ENCODE measurements at places on chromosomes 16 and 17. TPM values are rescaled to one million over a fixed set of nuclear protein-coding genes. Genes with fewer than 3 reads are reported as not detected.

GRCh38 chr16:48105456-48105855 lies 50.3 kb downstream of the ABCC12 start:
- no peak overlapping the region for H3K4me3 ChIP-seq
- H3K27me3 ChIP-seq = peaks cover 6% of the 10 kb centered on the region
- H3K36me3 ChIP-seq = no peaks in the 10 kb centered on the region

- no peak for DNase-seq
- H3K27ac ChIP-seq = no peak overlapping the region
- H3K27me3 ChIP-seq = peaks cover 30% of the 10 kb centered on the region
- no peaks in the 10 kb centered on the region for H3K36me3 ChIP-seq
Observed at GRCh38 chr17:40720899-40721298, 17.3 kb upstream of the KRT24 start.

- no peak for DNase-seq
- no peak overlapping the region for H3K4me3 ChIP-seq
- H3K27ac ChIP-seq = no peak overlapping the region
- peaks cover 13% of the 10 kb centered on the region for H3K36me3 ChIP-seq
Observed at GRCh38 chr17:82170412-82170961, 42.2 kb downstream of the CCDC57 start.

DNA sequence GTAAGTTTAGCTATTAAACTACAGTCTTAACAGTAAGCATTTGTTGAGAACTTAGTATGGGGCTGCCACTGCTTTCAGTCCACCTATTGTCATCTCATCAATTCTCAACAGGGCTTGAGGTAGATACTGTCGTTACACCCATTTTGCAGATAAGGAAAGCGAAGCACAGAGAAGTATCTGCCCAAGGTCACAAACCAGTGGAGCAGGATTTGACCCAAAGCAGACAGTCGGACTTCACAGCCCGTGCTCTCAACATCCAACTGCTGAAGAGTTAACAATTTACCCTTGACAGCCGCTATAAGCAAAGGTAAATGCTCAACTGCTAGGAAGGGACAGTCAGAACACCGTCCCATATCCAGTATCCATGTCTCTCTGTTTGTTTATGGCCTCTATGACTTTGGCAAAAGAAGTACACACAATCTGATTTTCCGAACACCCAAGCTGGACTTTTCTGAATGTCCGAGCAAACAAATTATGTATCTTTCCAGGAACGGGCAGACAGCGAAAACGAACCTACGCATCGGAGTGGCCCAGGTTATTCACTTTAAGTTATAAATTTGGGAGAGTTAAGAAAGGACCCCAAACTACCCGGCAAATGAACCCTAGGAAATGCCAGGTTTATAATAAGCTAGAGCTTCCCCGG lies 1.2 kb downstream of the SIAH1 start:
- H3K36me3 ChIP-seq = peaks cover 3% of the 10 kb centered on the region
- H3K27me3 ChIP-seq = no peaks in the 10 kb centered on the region
- H3K27ac ChIP-seq = peak overlapping the region; percentile 95
- DNase-seq = no peak
- peak overlapping the region; percentile 97 for H3K4me3 ChIP-seq

GRCh38 chr17:75010683-75011400 lies 1.6 kb upstream of the MRPL58 start:
- peak overlapping the region; percentile 27 for H3K27ac ChIP-seq
- H3K4me3 ChIP-seq = peak overlapping the region; percentile 95
- peaks cover 17% of the 10 kb centered on the region for H3K4me1 ChIP-seq
- no peak for DNase-seq
- H3K27me3 ChIP-seq = no peaks in the 10 kb centered on the region

Gene QRICH2
- 3.3 TPM for total RNA-seq

Gene SLC22A31
- 2.6 TPM for total RNA-seq
